ENCODE measurements at places on chromosomes 6 and 20. TPM values are rescaled to one million over a fixed set of nuclear protein-coding genes. Genes with fewer than 3 reads are reported as not detected.

GRCh38 chr20:59153355-59153681, 10.3 kb upstream of the ZNF831 start:
- no peaks in the 10 kb centered on the region for H3K27me3 ChIP-seq
- H3K27ac ChIP-seq: peak overlapping the region; percentile 6
- peaks cover 11% of the 10 kb centered on the region for H3K4me1 ChIP-seq
- DNase-seq: peak; percentile 52
- no peak overlapping the region for H3K4me3 ChIP-seq

- H3K36me3 ChIP-seq: no peaks in the 10 kb centered on the region
- H3K4me1 ChIP-seq: no peaks in the 10 kb centered on the region
- no peaks in the 10 kb centered on the region for H3K27me3 ChIP-seq
- no peak overlapping the region for H3K4me3 ChIP-seq
- no peak overlapping the region for H3K27ac ChIP-seq
Observed at GRCh38 chr6:10000551-10000950, 414.3 kb downstream of the TFAP2A start.

DNA sequence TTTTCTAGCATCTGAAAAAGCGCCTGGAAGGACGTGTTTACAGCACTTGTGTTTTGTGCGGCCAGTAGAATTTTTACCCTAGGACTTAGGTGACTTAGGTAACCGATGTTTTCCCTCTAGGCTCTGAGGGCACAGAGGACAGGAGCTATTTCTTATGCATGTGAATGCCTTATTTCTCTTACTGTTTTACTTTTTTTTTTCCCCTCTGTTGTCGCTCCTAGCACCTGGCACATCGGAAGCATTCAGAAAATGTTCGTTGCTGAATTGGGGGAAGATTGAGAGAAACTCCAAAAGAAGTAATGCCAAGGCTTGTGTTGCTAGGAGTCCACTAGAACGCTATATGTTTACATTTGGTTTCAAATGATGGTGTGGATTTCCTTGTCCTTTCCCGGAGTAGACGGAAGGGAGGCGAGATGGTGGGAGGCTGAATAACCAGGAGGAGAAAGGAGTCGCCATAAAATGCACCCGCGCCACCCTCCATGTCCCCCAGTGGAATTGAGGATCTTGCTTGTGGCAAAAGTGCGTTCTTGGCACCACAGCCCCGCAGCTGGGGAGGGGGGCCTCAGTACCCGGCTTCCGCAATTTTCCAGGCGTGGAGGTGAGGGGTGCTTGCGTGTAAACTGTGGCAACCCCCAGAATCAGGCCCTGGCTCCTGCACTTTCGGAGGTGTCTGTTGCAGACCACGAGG, 6.9 kb downstream of the OLIG3 start:
- peaks cover 6% of the 10 kb centered on the region for H3K4me1 ChIP-seq
- H3K36me3 ChIP-seq: no peaks in the 10 kb centered on the region
- H3K27ac ChIP-seq: no peak overlapping the region
- no peak overlapping the region for H3K4me3 ChIP-seq
- peaks cover 90% of the 10 kb centered on the region for H3K27me3 ChIP-seq

DNA sequence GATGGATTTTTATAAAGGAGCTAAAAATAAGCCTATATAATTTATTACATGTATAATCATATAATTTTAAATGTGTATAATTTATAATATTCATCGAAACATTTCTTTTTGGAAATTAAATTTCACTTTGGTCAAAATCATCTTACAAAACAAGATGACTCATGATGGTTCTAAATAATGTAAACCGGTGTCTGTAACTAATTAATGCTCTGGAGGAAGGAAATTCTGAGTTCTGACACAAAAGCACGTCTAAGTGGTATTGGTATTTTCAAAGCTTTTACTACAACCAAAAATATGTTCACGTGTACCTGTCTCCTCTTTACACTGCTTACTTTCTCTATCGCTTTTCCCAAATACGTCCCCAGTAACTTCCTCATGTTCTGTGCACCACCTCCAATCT, 134.1 kb downstream of the MTHFD1L start:
- no peaks in the 10 kb centered on the region for H3K27me3 ChIP-seq
- no peak overlapping the region for H3K27ac ChIP-seq
- H3K4me1 ChIP-seq: no peaks in the 10 kb centered on the region
- no peaks in the 10 kb centered on the region for H3K36me3 ChIP-seq
- DNase-seq: no peak

DNA sequence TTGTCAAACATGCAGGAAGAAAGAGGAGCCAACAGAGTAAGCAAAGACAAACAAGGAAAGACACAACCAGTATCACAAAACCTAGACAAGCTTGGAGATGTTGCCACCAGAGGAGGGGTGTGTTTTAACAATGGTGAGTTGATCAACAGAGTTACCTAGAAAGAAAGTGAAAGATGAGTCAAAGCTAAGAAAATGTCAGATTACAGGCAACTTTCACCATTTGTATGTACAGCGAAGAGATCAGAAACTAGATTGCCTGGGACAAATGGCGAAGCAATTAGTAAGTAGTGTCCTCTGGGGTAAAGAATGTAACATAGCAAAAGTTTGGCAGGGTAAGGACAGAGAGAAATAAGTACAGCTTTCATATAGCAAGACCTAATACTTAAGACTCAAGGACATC, 51.6 kb upstream of the POU3F2 start:
- H3K4me1 ChIP-seq: no peaks in the 10 kb centered on the region
- H3K27ac ChIP-seq: no peak overlapping the region
- DNase-seq: no peak
- H3K27me3 ChIP-seq: peaks cover 13% of the 10 kb centered on the region

- H3K4me1 ChIP-seq: no peaks in the 10 kb centered on the region
- H3K36me3 ChIP-seq: no peaks in the 10 kb centered on the region
- no peak for DNase-seq
- H3K4me3 ChIP-seq: no peak overlapping the region
- H3K27me3 ChIP-seq: no peaks in the 10 kb centered on the region
Observed at GRCh38 chr6:65117817-65118409, 589.1 kb downstream of the EYS start.

The CRYBG1 gene
- 1.5 TPM for total RNA-seq

The C2 gene
- 3.9 TPM for total RNA-seq

Data from gastrocnemius medialis (tissue), 4 donors.